HCT116 (cell line): ENCODE measurements at places on chromosomes 2 and 18. TPM values are rescaled to one million over a fixed set of nuclear protein-coding genes. Genes with fewer than 3 reads are reported as not detected.

- no peak for DNase-seq
These were observed 9.5 kb upstream of the GRHL1 start for GRCh38 chr2:9941996-9942390.

DNA sequence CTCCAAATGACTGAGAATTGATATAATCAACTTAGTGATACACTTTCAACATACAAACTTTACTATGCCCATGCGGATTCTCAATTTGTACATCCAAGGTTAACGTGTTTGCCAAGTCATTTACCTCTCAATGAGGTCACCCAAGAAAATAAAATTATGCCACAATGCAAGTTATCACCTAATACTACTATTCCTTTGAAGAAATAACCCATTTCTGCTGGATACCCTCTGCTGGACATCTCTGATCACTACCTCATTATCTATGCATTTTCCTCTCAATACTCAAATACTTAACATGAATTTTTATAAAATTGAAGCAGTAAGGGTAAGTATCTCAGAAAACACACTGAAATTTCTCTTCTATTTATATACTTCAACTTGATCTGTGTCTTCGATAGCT lies 12.7 kb downstream of the HNRNPLL start:
- DNase-seq = no peak

DNA sequence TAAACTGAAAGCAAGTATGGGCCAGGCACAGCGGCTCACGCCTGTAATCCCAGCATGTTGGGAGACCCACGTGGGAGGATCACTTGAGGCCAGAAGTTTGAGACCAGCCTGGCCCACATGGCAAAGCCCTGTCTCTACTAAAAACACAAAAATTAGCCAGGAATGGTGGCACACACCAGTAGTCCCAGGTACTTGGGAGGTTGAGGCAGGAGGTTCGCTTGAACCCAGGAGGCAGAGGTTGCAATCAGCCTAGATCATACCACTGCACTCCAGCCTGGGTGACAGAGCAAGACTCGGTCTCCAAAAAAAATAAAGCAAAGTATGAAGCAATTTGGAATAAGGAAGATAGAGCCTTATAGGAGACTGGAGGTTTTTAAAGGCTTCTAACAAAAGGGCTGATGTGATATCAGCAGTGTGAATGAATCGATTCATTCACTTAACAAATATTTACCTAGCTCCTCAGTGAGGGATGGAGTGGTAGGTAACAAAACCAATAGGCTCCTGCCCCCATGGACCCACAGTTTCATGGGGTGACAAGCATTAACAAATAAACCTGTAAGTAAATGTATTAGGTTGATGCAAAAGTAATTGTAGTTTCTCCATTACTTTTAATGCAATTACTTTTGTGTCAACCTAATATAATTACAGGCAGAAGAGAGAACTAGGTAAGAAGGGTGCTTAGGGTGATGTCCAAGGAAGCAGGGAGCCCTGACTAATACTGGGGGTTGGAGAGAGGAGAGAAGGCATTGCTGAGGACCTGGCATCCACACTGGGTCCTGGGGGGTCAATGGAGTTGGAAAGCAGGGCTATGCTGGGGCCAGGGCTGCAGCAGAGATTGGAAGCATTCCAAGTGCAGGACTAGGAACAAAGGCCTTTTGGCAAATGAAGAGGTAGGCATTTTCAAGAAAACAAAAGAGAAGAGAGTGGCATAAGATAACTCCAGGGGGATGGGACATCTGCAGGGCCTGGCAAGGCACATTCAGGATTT lies 195.4 kb upstream of the ARL4C start:
- DNase-seq = no peak

DNA sequence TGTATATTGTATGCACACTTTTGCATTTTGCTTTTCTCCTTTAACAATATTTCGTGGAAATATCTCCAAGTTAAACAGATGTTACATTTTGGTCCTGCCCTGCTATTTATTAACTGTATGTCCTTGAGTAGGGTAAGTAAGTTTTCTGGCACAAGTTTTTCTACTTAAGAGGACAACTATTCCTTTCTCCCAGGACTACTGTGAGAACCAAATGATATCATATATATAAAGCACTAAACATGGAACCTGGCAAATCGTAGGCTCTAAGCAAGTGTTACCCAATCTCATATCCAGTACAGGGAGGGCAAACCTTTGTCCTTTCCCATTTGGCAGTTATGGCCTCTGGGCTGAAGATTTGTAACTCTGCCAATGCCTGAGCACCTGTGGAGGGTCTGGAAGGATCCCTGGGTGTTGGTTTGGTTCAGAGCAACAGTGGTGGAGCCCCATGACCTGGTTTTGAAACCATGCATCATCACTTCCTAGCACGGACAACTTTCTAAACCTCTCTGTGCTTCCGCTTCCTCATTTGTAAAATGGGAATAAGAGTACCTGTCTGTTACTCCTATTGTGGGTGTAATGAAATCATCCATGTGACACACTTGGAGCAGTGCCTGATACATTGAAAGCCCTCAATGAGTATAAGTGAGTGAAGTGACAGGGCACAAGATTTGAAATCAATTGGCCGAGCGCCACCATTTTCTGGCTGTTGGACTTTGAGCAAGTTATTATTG lies 28.3 kb upstream of the ICOS start:
- DNase-seq = no peak

The RNU2-63P gene
- total RNA-seq = 7.4 TPM

The SERPINB12 gene
- total RNA-seq = not detected

The PLCL1 gene
- 0.07 TPM for total RNA-seq
